ENCODE measurements at places on chromosomes 5 and 9.

DNA sequence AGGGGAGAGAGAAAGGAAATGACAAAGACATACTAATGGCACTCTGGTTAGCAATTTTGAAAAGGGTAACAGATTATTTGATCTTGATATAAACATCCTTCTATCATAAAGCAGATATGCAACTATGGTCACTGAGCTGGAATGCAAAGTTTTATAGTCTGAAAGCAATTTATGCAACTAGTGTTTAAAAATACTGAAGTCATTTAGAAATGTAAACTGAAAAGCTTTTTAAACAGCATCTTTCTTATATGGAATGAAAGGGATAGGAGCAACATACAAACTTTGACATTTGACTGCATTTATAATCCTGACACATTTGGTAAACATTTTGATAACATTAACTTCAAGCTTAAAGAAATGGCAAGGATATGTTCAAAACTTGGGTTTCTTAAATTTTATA, 28.7 kb upstream of the ADAMTS19 start:
- no peak for DNase-seq

DNA sequence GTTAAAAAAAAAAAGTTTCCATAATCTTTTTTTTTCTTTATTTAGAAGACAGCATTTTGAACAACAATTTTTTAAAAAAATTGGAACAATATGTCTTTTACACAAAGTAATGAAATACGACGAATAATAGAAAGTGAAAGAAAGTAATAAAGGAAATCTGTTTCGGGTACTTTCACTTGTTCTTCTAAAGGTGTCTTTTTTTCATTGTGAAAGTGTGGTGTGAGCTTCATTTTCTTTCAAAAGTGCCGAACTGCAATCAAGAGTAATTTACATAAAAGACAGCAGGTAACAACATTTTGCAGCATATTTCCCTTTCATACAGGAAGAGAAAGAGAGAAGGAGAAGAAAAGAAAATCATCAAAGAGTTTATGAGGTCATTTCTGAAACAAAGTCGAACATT, 159.7 kb upstream of the CDH12 start:
- DNase-seq: no peak

DNA sequence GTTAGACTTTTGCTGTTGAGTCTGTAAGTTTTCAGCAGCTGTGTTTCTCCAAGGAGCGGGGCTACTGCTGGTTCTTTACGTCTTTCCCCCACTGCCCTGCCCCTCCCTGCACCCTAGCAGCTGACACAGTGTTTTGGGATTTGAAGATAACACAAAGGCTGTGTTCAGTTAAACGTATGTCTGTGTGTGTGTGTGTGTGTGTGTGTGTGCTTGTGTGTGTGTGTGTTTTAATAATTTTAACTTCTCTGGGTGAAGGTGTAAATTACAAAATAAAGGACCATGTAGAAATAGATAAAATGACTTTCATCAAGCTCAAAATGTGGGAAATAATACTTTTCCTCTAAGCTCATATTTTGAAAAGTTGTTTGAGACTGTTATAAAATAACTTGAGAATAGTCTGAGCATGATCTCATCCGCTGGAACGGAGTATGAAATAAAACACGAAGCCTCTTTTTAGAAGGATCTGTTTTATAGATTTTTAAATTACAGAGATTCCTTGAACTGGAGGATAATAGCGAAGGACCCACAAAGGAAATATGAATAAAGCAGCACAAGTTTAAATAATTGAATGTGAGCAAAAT, 10.9 kb downstream of the ABL1 start:
- DNase-seq: no peak

- no peak for DNase-seq
Observed at GRCh38 chr9:83284746-83285145, 221.8 kb upstream of the RASEF start.

GRCh38 chr5:108753331-108753730, 5.6 kb downstream of the FER start:
- no peak for DNase-seq

- no peak for DNase-seq
Observed at GRCh38 chr9:13809401-13809800, 504.5 kb downstream of the NFIB start.

GRCh38 chr9:19473605-19474004, 64.8 kb downstream of the ACER2 start:
- DNase-seq: no peak

Data from stimulated activated naive CD8-positive, alpha-beta T cell treated with anti-CD3 and anti-CD28 coated beads, Interleukin-15, Interleukin-2, amounts not matched to agents 100 U/mL and 50 U/mL, for 24 hours (primary cell).